ENCODE measurements at places on chromosomes 16 and 17. TPM values are rescaled to one million over a fixed set of nuclear protein-coding genes. Genes with fewer than 3 reads are reported as not detected.

- no peak for DNase-seq
These were observed 15.0 kb upstream of the PRSS27 start for GRCh38 chr16:2734844-2735515.

DNA sequence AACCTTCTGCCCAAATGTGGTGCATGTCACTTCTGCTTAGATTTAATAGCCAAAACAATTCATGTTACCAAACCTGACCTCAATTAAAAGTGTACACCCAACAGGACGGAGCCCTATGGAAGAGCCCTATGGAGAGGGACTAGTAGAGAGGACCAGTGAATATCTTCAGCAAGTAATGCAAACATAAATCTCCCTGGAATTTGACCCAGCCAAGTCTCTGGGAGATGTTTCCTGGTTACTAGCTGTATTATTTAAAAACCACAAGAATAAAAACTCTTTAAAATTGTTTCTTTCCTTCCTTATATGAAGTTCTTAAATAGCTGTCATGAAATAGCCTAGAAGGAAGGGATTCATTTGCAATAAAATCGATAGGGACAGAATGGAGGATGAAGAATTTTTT lies 255.8 kb downstream of the CDH11 start:
- no peak for DNase-seq

GRCh38 chr16:68005786-68006286 lies 6.6 kb upstream of the DPEP2 start:
- no peak for DNase-seq

DNA sequence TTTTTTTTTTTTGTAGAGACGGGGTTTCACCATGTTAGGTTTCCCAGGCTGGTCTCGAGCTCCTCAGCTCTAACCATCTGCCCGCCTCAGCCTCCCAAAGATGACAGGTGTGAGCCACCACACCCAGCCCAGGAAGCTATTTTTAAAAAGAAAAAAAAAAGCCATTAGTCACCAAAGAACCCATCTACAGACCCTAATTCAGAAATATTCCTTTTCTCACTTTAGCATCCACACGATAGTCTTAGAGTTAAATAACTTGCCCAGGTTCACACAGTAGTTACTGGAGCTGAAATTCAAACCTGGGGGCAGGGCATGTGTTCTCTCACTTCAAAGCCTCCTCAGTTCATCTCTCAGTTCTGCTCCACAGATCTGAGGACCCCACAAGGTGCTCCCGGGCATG lies 70.3 kb upstream of the NOL11 start:
- no peak for DNase-seq

GRCh38 chr16:11356573-11357331 lies 11.5 kb downstream of the RMI2 start:
- DNase-seq: peak; percentile 37

- DNase-seq: no peak
These were observed 7.8 kb downstream of the FBXL19 start for GRCh38 chr16:30931068-30931650.

The CES1 gene
- total RNA-seq: not detected

- no peak for DNase-seq
These were observed at the start of gene TBX2 for GRCh38 chr17:61399131-61400065. Gene TBX2, plus strand, starts transcription at chr17:61399843. Its CDS starts 334 bp downstream, at chr17:61400177.

DNA sequence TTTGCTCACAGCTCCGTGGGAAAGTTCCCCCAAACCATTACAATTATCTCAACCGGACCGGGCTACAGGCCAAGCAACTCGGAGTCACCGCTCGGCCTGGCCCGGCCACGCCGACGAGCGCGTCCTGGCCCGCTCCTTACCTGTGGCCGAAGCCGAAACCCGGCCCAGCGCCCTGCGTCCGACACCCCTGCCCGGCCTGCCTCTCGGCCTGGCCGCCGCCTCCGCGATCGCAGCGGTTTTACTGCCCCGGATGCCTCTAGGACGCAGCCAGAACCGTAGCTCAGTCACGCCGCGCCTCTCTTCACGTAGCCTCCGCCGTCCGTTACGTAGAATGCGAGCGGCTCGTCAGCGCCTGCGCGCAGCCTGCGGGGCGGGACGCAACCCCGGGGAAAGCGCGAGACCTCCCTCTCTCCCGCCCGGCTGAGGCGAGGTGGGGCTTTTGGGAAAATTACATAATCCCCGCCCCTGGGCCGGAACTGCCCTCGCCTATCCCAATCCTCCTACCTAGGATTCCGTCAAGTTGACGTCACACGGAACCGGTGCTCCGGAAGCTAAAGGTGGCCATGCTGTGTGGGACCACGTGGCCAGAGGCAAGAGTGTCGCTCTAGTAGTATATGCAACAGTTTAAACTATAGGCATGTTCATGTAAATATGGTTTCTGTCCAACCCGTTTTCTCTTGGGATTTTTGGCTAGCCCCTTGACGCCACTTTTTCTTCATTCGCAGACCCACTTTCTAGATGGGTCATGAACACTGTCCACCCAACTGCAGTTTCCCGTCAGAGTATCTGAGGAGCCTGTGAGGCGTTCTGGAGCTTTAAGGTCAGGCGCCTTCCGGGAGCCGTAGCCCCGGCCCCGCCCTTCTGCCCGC lies at the start of gene CCDC47:
TSS of gene CCDC47 (minus strand) at position 326 of the 869 bp plus-strand sequence. CDS start 7,422 bp downstream, outside the sequence.
- DNase-seq: peak; percentile 99

- DNase-seq: no peak
These were observed 23.2 kb downstream of the NLK start for GRCh38 chr17:28065706-28066105.

The RPRML gene
- not detected for total RNA-seq

- no peak for DNase-seq
These were observed 68.5 kb upstream of the CDH5 start for GRCh38 chr16:66298006-66298405.

The DYNLRB2 gene
- total RNA-seq: not detected

DNA sequence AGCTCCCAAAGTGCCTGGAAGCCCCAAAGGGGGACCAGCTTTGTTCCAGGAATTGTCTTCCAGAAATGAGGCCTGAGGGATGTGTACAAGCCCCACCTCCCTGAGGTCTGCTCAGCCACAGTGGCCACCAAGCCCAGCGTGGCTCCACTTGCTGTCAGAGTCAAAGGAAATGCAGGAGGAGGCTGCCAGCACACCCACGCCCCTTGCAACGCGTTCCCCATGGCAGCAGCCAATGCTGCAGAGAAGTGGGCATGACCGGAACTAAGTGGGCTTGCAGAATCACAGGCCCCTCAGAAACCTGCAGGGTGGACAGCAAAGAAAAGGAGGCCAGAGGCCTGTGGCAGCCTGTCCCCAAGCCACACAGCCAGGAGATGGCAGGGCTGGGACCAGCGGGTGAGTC lies 320.8 kb downstream of the FOXL1 start:
- DNase-seq: no peak

DNA sequence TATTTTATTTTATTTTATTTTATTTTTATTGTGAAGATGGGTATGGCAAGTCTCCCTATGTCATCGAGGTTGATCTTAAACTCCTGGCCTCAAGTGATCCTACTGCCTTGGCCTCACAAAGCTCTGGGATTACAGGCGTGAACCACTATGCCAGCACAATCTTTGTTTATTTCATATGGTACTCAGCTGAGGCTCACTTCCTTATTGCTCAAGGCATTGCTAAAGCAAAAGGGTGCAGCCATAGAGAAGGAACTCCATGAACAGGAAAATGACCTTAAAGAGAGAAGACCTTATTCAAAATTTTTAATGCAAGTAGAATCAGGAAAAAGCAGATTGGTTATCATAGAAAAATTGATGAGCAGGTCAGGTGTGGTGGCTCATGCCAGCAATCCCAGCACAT lies 110.6 kb upstream of the RBBP6 start:
- no peak for DNase-seq

The ALDH3A1 gene
- total RNA-seq: not detected

DNA sequence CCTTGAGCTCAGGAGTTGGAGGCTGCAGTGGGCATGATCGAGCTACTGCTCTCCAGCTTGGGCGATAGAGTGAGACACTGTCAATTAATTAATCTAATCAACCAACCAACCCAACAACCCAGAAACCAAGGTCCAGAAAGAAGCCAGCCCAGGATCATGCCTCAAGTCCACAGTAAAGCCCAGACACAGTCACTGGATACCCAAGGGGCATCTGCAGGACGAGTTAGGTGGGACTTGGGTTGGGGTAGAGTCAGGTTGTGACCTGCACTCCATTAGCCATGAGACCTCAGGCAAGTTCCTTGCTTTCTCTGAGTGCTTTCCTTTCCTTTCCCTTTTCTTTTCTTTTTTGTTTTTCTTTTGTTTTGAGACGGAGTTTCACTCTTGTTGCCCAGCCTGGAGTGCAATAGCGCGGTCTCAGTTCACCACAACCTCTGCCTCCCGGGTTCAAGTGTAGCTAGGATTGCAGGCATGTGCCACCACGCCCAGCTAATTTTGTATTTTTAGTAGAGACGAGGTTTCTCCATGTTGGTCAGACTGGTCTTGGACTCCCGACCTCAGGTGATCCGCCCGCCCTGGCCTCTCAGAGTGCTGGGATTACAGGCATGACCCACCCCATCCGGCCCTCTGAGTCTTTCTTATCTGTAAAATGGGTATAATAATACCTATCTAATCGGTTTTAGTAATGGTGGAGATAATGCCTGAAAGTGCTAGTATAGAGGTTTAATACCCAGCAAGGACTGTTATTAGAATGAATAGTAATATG lies 3.5 kb upstream of the HSD17B1 start:
- DNase-seq: no peak

The C16orf46 gene
- 0.51 TPM for total RNA-seq

GRCh38 chr17:33516645-33517044 lies 223.6 kb upstream of the ASIC2 start:
- no peak for DNase-seq

The PLEKHH3 gene
- total RNA-seq: 1.6 TPM

GRCh38 chr16:81163671-81164070 lies 67.5 kb upstream of the GCSH start:
- DNase-seq: no peak

- DNase-seq: no peak
These were observed 5.5 kb upstream of the GSG1L start for GRCh38 chr16:28068976-28069375.

- DNase-seq: peak; percentile 10
These were observed 11.5 kb downstream of the ZNF597 start for GRCh38 chr16:3431779-3432219.

DNA sequence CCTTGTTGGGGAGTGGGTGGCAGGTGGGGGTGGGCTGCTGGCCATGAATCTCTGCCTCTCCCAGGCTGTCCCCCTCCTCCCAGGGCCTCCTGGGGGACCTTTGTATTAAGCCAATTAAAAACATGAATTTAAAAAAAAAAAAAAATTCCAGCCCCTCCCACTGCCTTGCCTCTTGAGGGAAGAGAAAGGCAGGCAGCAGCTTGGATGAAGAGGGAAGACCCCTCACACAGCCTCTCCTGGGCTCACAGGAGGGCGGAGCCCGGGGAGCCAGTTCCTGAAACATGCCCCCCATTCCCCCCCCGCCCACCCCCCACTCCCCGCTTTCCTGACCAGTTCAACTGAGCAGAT lies 1.8 kb upstream of the TCAP start:
- DNase-seq: no peak

Data from naive thymus-derived CD4-positive, alpha-beta T cell (primary cell).